ENCODE measurements at places on chromosomes 12 and 14.

- DNase-seq, result no peak
These were observed 54.3 kb downstream of the CLMN start for GRCh38 chr14:95265106-95266094.

GRCh38 chr12:49451468-49452259 is 84.4 kb downstream of the SPATS2 start:
- no peak for DNase-seq

DNA sequence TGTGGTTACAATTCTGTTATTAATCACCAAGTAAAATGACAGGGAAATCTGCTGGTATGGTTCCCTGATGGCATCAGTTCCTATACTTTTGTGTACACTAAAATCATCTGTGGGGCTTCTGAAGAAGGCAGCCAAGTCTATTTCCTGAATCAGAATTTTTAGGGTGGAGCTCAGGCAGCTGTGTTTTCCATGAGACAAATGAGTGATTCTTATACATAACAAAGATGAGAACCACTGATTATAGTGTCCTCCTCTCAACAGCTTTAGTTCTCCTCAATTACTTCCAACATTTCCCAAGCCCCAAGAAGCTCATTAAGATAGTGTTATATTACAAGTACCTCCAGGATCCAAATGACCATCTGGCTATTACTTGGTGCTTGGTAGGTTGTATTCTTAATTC is 64.5 kb upstream of the USP44 start:
- no peak for DNase-seq

- DNase-seq, result no peak
These were observed 39.2 kb upstream of the MEG3 start for GRCh38 chr14:100786576-100787219.

All from ecto neural progenitor cell (in vitro differentiated cells).